Activated T-helper 2 cell treated with anti-CD3 and anti-CD28 coated beads, Interferon-gamma antibody, Interleukin-2, Interleukin-4, amounts not matched to agents 10 μg/mL and 5 μg/mL and 100 μg/mL, durations not matched to agents 14 hours and 24 hours and 36 hours (primary cell): ENCODE measurements at places on chromosomes 1 and 21.
A peak's percentile ranks its signal among the peaks of the same experiment; 100 is the strongest.

- no peak overlapping the region for H3K27ac ChIP-seq
- H3K4me1 ChIP-seq = no peaks in the 10 kb centered on the region
- H3K36me3 ChIP-seq = no peaks in the 10 kb centered on the region
- no peaks in the 10 kb centered on the region for H3K27me3 ChIP-seq
- no peak overlapping the region for H3K4me3 ChIP-seq
Observed at GRCh38 chr1:10775763-10776162, 20.7 kb downstream of the CASZ1 start.

DNA sequence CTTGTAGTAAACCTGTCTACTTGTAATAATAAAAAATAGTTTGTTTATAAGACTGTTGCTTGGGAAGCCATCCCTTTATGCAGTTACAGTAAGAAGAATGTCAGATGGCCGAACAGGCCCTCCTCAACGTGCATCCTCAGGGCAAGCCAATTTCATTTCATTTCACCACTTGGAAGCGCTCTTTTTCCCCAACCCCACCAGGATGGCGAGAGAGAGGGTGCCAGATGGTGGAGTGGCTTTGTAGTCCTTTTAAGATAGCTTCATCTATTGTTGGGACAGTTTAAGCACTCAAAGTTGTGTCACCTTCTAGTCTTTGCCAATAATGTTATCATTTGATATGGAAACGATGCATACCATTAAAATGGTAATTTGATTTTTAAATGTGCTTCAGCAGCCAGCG, 356.3 kb upstream of the CAMK1G start:
- no peak overlapping the region for H3K4me3 ChIP-seq
- no peak for DNase-seq
- peaks cover 5% of the 10 kb centered on the region for H3K27me3 ChIP-seq
- H3K27ac ChIP-seq = no peak overlapping the region

DNA sequence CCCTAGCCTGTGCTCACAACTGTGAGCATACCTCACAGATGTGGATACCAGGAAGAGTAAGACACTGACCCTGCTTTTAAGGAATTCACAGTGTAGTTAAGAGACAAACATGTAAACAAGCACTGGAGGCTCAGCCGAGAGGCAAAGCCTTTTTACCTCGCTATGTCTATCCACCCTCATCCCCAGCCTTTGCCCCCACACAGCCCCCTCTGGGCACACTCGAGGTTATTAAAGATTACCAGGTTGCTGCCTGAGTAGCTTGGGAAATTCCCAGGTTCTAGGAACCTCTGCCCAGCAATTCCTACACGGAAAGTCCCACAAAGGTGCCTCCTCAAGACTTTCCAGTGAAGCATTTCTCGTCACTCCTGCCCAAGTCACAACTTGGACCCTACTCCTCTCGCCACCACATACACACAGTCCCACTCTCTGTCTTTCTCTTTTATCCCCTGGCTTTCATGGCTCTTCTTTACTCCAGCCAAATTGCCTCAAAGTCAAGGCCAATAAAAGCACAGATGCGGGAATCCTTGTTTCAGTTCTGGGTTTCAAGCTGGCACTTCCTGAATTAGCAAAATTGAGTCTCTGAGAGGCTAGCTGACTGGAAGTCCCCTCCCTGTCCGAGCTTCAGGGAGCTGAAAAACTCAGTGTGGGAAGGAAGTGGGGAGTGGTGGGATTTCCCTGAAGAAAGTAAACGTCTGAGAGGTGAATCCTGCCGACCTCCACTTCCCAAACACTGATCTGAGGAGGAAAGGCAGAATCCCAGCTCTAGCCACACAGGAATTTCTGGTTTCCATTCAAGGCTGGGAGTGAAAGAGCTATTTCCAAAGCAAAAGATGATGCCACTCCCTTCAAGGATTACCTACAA, 7.6 kb downstream of the DENND2D start:
- no peaks in the 10 kb centered on the region for H3K27me3 ChIP-seq
- DNase-seq = no peak
- H3K4me3 ChIP-seq = no peak overlapping the region

DNA sequence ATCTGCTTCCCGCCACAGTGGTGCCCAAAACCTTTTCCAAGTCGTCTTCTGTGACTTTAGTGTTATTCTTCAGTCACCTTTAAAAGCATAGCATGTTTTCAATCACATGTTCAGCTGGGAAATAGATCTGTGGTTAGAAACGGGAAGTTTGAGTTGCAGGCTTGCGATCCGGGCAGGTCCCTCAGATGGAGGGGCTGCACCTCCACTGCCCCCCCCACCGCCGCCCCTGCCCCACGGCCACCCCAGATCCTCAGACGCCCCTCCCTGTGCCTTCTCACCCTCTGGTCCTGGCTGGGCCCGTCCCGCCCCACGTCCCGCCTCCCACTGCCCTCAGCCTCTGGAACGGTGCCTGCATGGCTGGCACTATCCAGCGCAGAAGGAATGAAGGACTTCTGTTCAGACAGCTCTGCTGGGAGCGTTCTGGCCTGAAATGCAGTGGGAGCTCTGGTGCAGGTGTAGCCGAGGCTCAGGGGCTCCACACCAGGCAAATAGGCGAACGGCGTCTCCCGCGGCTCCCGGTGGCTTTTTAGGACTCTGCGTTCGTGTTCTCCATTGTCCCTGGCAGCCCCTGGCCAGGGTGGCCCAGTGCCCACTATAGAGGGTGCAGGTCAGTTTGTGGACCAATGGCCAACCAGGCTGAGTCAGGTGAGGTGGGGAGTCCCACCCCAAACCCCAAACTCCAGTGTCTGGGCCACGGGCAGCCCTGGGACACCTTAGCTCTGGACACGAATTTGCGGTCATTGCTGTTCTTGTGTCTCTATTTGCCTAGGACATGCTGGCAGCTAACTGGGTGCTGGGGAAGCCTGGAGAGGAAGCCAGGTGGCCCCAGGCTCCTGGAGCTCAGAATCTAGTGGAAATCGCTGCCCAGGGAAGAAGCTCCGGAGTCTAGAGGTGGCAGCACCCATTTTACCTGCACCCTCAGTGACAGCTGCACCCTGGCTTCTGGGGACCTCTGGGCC, 67.1 kb downstream of the FAAP20 start:
- H3K27ac ChIP-seq = peak overlapping the region; percentile 33
- no peak for DNase-seq
- H3K36me3 ChIP-seq = no peaks in the 10 kb centered on the region
- H3K27me3 ChIP-seq = no peaks in the 10 kb centered on the region
- H3K4me3 ChIP-seq = peak overlapping the region; percentile 55

- H3K36me3 ChIP-seq = no peaks in the 10 kb centered on the region
- H3K27ac ChIP-seq = no peak overlapping the region
- no peak for DNase-seq
- no peaks in the 10 kb centered on the region for H3K4me1 ChIP-seq
- H3K27me3 ChIP-seq = peaks cover 6% of the 10 kb centered on the region
Observed at GRCh38 chr1:233744779-233745513, 131.0 kb downstream of the KCNK1 start.
